ENCODE measurements at places on chromosomes 12 and 14.
A peak's percentile ranks its signal among the peaks of the same experiment; 100 is the strongest.

- DNase-seq = peak; percentile 9
Measured at GRCh38 chr12:71627438-71628002, 36.1 kb downstream of the ZFC3H1 start.

DNA sequence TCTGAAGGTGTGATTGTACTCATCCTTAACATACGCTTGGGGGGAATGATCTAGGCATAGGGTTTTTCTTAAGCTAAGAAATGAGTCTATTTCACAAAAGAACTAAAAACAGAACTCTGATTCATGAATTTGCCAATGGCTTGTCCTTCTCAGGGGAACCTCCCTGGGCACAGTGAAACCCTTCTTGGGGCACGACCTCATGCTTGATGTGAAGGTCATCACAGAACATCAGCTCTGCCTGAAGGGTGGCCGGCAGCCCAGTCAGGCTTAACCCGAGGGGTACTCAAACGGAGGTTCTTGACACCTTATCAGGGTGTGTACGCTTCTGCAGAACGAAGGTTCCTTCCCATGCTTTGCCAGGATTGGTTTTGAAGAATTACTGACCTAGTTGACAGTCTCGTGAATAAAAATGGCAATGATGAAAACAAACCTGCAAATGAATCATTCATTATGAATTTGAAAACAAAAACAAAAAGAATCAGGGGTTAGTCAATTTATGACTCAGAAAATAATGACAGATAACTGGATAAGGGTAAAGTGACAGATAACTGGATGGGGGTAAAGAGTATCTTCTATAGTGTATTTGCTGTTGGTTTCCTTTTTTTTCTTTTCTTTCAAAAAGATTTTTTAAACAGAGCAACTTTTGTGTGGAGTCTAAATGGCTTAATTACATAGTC is 86.4 kb downstream of the GALNT8 start:
- DNase-seq = no peak

- peak; percentile 80 for DNase-seq
Measured at GRCh38 chr12:122834921-122835749, at the start of gene HIP1R. HIP1R (plus strand) TSS chr12:122835457; CDS start chr12:122835551, 94 bp downstream.

GRCh38 chr14:101704140-101704539 is 57.4 kb upstream of the PPP2R5C start:
- DNase-seq = peak; percentile 23

DNA sequence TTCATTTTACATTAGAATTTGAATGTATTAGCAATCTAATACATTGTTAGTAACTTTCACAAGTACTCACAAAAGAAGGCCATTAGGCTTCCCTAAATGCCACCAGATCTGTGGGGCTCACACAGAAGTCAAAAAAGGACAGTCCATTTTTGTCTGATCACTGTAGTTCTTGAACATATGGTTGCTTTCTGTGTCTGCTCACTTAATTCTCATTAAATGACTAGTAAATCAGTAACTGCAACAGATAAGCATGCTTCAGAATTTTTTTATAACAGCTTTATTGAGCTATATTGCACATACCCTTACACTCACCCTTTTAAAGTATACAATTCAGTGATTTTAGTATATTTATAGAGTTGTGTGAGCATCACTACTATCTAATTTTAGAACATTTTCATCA is 71.4 kb downstream of the DENND5B start:
- no peak for DNase-seq

DNA sequence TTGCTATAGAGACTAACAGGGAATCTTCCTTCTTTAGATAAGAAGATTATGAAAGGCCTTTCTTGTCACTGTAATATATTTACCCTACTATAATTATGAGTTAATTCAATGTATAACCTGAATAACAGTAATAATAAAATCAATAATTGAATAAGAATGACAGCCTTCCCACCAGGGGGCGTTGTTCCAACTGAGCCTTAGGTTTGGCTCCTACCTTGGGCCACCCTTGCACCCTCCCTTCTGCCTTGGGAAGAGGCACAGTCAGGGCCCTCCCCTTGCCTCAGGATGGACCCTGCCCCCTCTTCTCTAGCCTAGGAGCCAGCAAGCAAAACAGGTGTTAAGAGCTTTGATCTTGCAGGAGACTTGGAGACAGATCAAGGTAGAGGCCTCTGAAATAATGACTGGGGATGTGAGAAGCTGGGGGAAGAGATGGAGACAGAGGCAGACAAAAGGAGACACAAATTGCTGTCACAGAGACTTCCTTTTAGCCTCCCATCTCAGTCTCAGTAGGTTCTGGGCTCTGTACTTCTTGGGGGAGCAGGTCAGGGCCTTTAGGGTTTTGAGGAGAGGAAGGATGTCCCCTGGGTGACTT is 40.1 kb upstream of the CISTR start:
- peak; percentile 42 for DNase-seq

- no peak for DNase-seq
Measured at GRCh38 chr12:108827941-108828340, 29.4 kb downstream of the SSH1 start.

DNA sequence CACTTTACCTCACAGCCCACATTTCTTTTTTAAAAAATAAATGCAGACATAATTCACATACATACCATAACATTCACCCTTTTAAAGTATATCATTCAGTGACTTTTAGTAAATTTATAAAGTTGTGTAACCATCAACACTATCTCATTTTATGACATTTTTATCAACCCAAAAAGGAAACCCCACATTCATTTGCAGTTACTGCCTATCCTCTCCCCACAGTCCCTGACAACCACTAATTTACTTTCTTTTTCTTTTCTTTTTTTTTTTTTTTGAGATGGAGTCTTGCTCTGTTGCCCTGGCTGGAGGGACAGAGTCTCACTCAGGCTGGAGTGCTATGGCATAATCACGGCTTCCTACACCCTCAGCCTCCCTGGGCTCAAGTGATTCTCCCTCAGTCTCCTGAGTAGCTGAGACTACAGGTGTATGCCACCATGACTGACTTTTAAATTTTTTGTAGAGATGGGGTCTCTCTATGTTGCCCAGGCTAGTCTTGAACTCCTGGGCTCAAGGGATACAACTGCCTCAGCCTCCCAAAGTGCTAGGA is 1.5 kb upstream of the EP400 start:
- no peak for DNase-seq

All from DMS53 (cell line).